ENCODE measurements at places on chromosomes 6 and 20.

DNA sequence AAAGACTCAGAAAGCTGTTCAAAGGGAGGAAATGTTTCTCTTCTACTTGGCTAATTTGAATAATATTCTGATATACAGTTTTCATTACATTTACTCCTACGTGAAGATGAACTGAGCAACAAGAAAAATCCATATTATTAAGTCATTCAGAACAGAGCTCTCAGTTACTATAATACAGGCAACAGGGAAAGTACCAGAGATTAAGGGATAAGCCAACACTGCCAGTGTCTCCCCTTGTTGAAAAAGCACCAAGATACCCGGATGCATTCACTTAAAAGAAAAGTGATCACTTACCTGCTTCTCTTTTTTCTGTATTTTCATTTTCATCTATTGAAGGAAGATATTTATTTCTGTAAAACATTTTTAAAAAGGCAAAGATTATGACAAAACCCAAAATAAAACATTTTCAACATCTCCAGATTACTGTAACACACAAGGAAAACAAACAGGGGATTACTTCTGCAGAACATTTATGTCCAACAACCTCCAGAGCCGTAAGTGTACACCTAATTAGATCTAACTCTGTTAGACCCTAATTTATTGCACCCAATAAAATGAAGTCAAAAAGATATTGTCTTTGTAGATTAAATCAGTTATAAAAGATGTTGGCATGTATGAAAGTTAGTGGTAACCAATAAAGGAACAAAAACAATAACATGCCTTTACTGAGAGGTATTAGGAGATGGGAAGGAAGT, 67.0 kb downstream of the CHD6 start:
- no peak for DNase-seq

DNA sequence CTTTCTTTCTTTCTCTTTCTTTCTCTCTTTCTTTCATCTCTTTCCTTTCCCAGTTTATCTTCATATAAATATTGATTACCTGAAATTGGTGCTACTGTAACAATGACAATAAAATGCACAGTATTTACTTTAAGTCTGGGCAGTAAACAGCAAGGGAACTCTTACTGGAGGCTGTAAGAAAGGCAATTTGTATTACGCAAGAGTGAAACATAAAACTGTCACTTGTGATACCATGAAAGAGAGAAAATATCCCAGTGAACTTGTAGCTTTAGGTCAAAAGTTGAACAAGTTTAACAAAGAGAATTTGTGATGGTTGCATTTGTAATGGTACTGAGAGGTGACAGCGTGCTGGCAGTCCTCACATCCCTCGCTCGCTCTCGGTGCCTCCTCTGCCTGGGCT, 80.0 kb downstream of the EYS start:
- no peak for DNase-seq

DNA sequence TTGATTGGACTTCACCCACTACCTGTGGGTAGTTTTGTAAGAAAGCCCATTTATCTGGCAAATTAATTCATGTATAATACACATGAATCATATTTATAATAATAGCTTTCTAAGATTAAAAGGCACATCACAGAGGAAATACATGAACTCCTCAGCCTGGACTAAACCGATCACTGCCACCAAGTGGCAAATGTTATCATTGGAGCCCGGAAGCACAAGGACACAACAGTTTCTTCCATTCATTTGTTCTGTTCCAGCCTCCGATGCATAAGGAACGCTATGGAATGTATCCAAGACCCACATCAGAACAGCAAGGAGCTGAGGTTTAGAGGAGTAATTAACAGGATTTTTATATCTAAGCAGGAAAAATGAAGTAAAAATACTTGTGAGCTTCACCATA, 13.9 kb upstream of the IPCEF1 start:
- DNase-seq, result no peak

DNA sequence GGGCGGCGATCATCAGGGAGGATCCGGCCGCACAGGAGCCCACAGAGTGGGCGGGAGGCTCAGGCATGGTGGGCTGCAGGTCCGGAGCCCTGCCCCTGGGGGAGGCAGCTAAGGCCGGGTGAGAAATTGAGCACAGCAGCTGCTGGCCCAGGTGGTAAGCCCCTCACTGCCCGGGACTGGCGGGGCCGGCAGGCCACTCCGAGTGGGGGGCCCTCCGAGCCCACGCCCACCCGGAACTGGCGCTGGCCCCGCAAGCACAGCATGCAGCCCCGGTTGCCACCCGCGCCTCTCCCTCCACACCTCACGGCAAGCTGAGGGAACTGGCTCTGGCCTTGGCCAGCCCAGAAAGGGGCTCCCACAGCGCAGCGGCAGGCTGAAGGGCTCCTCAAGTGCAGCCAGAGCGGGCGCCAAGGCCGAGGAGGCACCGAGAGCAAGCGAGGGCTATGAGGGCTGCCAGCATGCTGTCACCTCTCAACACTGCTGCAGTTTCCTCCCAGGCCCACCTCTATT, 48.1 kb upstream of the UST start:
- no peak for DNase-seq
